ENCODE measurements at places on chromosomes 12 and 14.

DNA sequence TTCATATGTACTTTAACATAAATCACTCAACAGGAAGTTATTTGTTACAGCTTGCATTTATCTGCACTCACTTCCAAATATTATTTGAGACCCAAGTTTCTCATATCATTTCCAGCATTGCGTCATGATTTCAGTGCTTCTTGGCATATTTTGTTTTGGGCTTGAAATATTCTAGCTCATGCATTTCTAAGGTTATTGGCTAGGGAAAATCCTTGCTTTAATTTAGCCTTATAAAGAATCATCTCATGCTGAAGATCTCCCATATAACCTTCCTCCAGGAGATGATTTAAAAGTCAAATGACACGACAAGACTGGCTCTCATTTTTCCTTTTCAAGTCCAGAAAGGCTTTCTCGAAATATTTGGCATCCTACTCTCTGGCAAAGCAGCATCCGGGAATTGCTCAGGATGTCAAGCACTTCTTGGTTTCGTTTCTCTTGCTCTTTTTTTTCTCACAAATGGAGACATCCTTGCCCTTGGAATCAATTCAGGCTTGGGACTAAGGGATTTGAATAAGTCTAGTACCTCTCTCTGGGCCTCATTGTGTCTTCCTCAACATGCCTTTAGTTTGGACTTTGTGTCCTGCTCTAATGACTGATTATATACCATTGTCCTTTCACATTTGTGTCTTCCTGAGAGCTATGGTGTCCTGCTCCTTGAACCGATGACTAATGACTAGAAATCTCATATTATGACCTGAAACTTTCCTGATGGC, 295.0 kb downstream of the RMST start:
- DNase-seq: no peak

DNA sequence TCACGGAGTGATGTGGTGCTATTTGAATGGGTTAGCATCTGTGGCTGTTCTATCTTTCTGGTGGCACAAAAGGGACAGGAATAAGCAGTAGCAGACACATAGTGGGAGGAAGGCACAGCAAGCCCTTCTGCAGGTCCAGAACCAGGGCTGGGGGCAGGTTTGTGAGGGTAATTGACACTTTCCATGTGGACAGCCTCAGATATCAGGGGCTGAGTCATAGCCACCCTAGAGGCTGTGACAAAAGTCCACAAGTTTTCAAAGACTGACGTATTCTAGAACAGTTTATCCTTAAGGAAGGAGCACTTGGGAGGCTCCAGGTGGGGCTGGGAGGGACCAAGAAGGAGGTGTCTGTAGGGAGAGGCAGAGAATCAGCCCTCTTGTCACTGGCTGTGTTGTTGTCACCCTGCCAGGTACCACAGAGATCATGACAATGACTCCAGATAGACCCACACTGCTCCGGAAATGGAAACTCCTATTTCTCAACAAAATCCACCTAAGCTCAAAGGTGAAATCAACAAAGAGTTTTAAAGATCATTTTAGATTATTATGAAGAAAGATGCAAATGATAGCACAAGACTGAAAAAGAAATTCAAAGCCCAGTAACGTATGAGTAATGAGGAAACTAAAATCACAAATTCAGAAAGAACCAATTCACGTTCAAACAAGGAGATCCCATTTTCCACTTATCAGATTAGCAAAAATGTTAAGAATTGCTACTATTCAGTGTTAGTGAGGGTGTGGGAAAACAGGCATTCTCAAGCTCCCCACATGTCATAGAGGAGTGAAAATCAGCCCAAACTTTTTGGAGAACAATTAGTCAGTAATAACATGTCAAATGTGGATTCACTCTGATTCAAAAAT, 48.3 kb downstream of the NFKBIA start:
- peak; percentile 72 for DNase-seq

GRCh38 chr12:2413999-2414792, 361.4 kb downstream of the CACNA1C start:
- no peak for DNase-seq

GRCh38 chr14:64834965-64835364, 44.7 kb downstream of the SPTB start:
- DNase-seq: no peak

DNA sequence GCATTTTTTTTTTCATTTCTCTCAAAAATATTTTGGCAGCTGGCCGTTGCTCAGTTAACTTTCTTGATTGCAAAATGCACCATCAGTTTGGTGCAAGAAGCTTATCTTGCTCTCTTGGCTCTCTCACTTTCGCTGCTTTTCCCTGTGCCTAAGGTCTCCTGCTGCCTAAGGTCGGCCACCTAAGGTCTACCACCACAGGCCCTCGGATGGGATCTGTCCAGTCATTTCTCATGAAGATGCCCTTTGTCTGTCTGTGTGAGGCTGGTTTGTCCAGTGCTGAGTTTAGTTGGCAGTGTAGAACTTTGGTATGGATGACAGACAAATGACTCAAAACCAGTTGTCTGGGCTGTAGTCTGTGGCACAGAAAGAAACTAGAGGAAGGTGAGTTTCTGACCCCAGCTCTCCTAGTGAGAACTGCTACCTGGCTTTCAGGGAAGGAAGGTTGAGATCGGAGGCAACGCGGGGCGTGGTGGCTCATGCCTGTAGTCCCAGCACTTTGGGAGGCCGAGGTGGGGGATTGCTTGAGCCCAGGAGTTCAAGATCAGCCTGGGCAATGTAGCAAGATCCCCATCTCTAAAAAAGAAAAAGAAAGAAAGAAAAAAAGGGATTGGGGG, 2.6 kb downstream of the MLXIP start:
- DNase-seq: peak; percentile 37

DNA sequence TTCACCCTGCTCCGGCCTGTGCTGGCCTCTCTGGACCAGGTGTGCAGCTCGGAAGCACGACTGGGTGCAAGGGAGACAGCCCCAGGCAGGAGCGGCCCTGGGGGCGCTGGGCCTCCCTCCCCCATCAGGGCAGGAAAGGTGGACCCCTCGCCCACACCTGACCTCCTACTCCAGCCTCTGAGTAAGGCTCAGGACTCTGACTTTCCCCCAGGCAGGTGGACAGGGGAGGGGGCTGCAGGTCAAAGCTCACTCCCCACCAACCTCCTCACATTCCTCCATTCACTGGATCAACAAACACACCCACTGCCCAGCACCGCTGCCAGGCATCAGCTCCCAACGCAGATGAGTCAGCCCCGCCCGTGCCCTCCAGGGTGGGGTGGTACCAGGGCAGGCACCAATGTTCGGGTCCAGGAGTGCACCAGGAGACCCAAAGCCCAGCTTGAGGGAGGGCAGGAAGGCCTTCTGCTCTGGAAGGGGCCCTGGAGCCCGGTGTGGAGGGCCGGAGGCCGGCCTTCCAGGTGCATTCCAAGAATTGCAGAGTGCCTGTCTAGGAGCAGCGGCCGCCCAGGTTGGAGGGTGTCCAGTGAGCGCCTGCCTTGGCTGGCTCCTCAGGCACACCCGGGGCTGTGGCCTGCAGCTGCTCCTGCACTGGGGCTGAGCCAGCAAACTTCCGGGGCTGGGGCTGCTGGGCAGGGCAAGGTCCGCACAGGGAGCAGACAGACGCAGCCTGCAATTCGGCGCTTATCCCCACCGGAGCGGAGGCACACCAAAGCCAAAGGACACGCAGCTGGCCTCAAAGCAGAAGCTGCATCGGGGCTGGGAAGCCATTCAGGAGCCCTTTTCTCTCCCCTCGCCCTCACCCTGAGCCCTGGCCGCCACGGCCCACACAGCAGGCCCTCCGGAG, 1.6 kb upstream of the INF2 start:
- DNase-seq: no peak

- no peak for DNase-seq
Measured at GRCh38 chr12:65830305-65830704, 6.0 kb downstream of the HMGA2 start.

All from stimulated activated CD4-positive, alpha-beta T cell treated with anti-CD3 and anti-CD28 coated beads, Interleukin-15, amount 100 ng/mL, for 24 hours (primary cell).